ENCODE measurements at places on chromosomes 12 and 14.

GRCh38 chr12:52524241-52524897, 4.2 kb upstream of the KRT5 start:
- no peak for DNase-seq

DNA sequence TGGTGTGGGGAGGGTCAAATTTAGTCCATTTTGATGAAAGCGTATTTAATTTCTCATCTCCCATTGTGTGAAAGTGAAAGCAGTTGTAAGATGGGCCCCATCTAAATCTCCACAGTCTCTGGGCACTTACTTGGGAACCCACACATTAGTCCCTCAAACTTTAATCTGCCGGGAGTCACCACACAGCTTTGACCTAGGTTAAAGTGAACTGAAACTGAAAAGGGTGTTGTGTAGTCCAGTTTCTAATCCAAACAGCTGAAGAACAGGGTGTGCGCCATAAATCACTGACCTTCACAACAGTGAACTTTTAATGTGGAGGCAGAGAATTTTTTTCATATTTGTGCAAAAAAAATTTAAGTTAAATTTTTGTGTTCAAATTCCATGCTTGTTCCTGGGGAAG, 48.4 kb upstream of the PTPRO start:
- no peak for DNase-seq

- DNase-seq: no peak
Observed at GRCh38 chr12:107288414-107289127, 195.2 kb upstream of the CRY1 start.

- no peak for DNase-seq
Observed at GRCh38 chr12:25652371-25652770, 99.3 kb upstream of the LMNTD1 start.

DNA sequence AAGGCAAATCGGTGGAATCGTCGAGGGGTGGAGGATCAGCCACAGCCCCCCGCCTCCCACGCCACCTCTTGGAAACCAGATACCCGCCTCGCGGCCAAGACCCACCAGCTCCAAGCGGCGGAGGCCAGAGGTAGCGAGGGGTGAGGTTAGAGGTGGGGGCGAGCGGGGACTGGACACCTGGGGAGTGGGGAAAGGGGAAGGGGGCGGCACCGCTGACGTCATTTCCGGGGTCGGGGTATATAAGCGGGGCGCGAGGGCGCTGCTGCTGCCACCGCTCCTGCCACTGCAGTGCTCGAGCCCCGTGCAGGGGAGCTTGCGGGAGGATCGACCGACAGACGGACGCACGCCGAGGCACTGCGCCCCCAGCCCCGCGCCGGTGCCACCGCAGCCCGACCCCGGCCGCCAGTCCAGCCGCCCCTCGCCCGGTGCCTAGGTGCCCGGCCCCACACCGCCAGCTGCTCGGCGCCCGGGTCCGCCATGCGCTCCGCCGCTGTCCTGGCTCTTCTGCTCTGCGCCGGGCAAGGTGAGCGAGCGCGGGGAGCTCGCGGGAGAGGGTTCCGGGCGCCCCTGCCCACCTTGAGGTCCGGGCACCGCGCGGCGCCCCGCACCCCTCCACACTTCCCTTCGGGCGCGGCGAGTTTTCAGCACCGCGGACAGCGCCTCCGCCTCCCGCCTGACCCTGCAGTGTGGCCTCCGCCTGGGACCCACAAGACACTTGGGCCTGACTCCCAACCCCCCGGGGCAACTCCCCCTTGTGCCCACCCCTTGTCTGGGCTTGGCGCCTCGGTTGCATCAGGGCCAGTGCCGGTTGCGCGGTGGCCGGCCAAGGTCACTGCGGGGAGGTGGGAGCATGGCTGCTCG, at the start of gene CHGA:
Gene CHGA (plus strand): TSS at position 268 of the 861 bp plus-strand sequence. CDS start 210 bp downstream, at position 478.
- peak; percentile 76 for DNase-seq

GRCh38 chr12:122043476-122043875, 21.8 kb downstream of the BCL7A start:
- DNase-seq: no peak

DNA sequence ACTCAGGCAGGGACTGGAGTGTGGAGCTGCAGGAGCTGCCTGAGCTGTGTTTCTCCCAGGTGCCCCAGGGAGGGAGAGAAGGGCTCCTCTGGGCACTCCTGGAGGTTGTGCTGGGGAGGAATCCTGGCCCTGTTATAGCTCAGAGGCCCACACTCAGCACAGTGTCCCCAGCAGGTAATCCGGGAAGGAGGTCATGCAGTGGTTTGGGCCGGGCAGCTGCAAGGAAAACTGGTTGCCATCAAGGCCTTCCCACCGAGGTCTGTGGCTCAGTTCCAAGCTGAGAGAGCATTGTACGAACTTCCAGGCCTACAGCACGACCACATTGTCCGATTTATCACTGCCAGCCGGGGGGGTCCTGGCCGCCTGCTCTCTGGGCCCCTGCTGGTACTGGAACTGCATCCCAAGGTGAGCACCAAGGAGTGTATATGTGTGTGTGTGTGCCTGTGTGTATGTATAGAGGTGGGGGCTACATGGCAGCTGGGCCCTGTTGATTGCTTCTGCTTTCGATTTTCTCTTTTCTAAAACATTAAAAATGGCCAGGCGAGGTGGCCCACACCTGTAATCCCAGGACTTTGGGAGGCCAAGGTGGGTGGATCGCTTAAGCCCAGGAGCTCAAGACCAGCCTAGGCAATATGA, 2.0 kb downstream of the AMHR2 start:
- no peak for DNase-seq

DNA sequence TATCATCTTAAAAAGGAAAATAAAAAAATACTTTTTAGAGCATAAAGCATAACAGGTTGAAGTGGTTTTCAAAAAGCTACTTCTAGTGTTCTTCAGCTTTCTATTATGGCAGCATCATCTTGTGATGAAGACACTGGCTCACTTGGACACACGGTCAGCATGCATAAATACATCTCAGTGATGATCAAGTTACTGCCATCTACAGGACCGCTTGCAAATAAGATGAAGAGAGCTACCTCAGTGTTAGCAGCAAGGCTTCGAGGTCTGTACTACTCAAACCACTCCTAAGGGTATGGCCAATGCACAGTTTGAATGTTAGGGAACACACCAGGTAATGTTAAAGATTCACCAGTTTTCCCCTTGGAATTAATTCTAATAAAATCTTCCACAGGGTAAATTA, 58.8 kb downstream of the GALC start:
- DNase-seq: no peak

DNA sequence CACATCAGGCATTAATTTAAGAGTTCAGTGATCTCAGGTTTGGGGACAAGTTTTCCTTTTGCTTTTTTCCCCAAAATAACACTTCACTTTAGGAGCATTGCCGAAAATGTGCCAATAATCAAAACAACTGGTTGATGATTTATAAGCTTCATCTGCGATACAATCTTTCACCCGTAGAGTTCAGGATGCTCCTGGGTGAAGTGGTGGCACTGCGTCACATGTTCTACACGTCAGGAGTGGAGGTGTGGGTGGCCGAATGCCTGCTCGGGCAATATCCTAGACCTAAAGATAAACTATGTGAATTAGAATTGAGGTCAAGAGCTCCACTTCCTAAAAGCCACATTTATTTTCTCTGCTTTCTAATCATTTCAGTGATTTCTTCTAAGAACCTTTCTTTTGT, 70.9 kb upstream of the DICER1 start:
- no peak for DNase-seq

GRCh38 chr14:63853831-63854293, 1.1 kb downstream of the SYNE2 start:
- DNase-seq: peak; percentile 59

GRCh38 chr12:107287436-107288413, 194.4 kb upstream of the CRY1 start:
- DNase-seq: no peak
